ENCODE measurements at places on chromosomes 12 and 14.

GRCh38 chr12:26018926-26019325, 60.4 kb downstream of the RASSF8 start:
- no peak for DNase-seq

GRCh38 chr14:65006261-65006721, 19.6 kb downstream of the FNTB start:
- DNase-seq, result no peak

- peak; percentile 92 for DNase-seq
These were observed at the start of gene NDUFA12 for GRCh38 chr12:95003213-95003920. TSS of gene NDUFA12 (minus strand) at chr12:95003697. CDS start at chr12:95003680, 17 bp downstream.

DNA sequence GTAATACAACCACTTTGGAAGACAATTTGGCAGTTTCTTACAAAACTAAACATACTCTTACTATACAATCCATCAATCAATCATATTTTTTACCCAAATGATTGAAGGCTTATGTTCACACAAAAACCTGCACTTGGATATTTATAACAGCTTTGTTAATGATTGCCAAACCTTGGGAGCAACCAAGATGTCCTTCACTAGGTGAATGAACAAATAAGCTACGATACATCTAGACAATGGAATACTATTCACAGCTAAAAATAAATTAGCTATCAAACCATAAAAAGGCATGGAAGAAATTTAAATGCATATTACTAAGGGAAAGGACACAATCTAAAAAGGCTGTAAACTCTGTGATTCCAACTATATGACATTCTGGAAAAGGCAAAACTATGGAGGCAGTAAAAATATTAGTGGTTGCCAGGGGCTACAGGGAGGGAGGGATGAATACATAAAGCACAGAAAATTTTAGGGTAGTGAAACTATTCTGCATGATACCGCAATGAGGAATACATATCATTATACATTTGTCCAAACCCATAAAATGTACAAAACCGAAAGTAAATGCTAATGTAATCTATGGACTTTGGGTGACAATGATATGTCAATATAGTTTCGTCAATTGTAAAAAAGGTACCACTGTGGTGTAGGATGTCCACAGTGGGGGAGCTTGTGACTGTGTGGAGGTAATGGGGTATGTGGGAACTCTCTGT, 70.5 kb downstream of the GPR65 start:
- no peak for DNase-seq

DNA sequence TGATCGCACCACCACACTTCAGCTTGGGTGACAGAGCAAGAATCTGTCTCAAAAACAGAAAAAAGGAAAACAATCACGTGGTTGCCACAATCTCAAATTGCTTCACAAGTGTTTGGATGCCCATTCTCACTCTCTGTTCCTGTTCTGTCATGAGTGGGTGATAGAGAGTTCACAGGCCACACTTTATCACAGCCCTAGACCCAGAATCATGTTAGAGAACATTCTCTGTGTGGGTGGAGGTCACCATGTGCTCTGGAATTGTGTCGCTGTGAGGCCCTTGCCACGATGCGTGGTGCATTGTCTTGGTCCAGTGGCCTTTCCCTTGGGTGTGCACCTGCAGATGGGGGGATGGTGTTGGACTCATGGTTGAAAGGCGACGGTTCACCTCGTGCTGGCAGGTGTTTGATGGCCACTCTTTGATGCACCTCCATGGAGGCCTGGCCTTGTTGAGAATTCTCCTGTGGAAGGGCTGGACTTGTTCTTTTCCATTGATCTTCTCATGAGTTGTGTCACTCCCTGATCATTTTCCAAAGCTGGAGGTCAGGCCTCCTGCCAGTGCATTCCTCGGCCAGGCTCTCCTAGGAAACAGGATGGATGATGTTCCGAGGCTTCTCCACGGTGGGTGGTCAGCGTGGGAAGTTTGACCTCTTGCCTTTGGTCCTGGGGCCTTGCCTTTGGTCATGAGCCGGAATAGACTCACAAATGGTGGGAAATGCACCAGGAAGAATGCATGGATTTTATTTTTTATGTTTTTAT, 91.9 kb downstream of the SLC24A4 start:
- DNase-seq, result no peak

GRCh38 chr14:68553311-68553710, 239.6 kb downstream of the ZFP36L1 start:
- DNase-seq, result no peak

- no peak for DNase-seq
These were observed 3.3 kb downstream of the TMTC2 start for GRCh38 chr12:82690006-82690405.

- DNase-seq, result no peak
These were observed 55.6 kb downstream of the LGMN start for GRCh38 chr14:92692822-92693226.

DNA sequence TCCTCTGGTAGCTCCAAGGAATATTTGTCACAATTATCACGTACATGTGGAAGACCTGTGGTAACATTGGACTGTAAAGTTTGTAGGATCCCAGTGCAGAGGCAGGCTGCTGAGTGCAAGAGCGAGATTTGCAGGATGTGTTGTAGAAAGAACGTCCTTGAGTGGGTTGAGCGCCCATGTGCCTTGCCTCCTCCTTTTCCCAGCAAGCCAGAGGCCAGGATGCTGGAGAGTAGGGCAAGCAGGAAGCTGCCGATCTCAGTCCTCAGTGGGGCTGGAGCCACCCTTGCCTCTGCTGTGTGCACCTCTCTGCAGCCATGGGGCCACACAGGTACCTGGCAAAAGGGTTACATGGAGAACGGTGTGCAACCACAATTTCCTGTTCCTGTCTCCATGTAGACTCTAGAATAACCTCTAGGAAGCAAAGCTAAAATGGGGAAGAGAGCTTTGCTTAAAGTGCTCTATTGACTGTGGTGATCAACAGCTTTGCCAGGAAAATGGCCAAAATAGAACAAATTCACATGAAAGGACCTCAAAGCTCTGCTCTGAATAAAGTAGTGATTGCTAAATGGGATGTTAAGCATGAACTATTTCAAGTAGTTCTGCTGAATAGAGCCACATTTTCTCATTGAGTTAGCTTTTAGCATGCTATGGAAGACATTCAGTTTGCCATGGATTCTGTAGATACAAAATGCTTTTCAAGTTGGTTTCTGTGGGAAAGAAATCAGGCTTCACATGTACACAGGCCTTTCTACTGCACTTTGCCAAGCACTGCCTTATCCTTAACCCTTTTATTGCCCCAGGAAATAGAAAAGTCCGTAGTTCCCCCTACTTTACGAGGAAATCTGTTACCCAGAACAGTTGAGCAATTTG, 37.4 kb downstream of the ANKRD9 start:
- DNase-seq, result no peak

DNA sequence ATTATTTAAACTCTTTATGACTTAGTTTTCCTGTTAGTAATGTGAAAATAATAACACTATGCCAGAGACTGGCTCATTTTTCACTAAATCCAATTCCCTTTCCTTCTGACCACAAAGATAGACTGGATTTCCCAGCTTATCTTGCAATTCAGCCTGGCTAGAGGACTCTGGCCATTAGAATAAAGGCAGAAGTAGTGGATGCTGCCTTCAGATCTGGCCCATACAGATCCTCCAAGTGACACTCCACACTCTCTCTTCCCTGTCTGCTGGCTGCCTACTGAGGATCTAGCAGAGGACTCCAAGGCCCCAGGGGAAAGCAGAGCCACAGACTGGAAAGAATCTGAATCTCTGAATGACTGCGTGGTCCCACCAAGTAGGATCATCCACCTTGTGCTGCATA, 188.8 kb upstream of the LMNTD1 start:
- DNase-seq, result no peak

DNA sequence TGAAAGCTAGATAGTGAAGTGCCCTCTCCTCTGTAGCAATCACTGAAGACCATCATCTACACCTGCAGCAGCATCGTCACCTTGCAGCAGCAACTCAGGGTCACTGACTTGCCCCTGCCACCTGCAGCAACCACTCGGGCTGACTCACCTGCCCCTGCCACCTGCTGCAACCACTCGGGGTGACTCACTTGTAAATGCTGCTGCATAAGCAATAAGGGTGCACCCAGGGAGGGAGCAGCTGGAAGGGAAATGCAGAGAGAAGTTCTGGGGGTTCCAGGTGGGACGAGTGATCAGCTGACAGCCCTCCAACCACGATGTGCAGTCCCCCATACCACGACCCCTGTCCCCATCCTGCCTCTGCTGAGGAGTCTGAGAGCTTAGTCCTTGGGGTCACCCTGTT, 357.1 kb upstream of the SFSWAP start:
- no peak for DNase-seq

GRCh38 chr12:85625467-85625866, 210.7 kb downstream of the RASSF9 start:
- no peak for DNase-seq

- no peak for DNase-seq
These were observed 438.5 kb downstream of the LRIG3 start for GRCh38 chr12:58481811-58482210.
